Osteocyte (in vitro differentiated cells): ENCODE measurements at places on chromosomes 16 and 17.

- peak within 1 kb of the TSS; percentile 91 for H3K4me3 ChIP-seq
- no peak for DNase-seq
- H3K27me3 ChIP-seq: no peaks in the 10 kb centered on the region
- H3K4me1 ChIP-seq: peaks cover 20% of the 10 kb centered on the region
These were observed at the start of gene EME2 for GRCh38 chr16:1772362-1772907. TSS of gene EME2 (plus strand) at chr16:1772810. CDS start at chr16:1773228, 418 bp downstream.

DNA sequence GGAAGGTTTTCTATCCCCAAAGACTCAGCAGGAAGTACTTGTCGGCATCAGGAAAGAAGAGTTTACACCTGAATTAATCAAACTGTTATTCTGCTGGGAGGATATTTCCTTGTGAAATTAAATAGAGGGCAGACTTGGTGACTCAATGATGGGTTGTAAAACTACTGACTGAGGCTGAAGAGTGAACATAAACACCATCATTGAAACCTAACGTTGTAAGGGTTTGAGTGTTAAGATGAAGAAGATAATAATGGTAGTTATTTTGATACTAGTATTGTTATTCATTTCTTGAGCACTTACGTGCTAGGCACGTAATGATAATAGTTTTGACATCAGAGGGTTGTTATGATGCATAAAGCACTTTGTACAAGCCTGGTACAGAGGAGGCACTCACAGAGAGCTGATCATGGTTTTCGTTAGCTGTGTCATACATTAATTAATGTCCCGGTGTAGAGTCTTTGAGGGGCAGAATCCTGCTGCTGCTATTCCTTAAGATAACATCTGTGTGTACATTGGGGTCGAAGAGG is 64.2 kb upstream of the CACNG3 start:
- H3K27ac ChIP-seq: no peak overlapping the region
- H3K36me3 ChIP-seq: no peaks in the 10 kb centered on the region
- H3K4me1 ChIP-seq: no peaks in the 10 kb centered on the region
- no peaks in the 10 kb centered on the region for H3K27me3 ChIP-seq

DNA sequence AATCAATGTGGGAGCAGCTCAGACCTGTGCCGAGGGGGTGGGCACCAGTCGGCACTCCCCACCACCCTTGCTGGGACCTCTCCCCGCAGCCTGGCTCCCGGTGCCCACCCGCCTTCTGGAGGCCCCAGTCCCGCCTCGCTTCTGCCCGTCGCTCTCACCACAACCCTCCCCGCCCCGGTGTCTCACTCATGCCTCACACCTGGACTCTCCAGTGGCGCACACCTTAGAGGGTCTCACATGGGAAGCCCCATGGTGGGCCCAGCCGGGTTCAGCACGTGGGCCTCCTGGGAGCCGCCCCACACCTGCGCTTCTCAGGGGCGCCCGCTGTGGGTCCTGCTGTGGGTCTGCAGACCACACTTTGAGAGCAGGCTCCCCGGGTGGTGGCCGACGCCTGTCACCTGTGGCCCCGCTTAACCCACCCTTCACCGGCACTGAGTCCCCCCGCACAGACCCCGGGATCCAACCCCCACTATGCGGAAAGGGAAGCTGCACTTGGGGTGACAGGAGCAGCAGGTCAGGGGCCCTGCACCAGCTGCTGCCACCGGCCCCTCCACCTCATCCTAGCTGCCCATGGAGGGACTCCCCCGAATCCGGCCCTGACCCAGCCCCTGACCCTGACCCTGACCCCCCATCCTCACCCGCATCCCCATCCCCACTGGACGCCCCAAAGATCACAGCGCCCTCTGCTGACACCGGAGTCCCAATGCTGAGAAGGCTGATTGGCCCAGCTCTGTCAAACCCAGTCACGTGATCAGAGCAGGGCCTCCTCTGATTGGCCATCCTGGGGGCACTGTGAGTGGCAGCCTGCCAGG is 27.4 kb upstream of the SLC38A10 start:
- no peaks in the 10 kb centered on the region for H3K36me3 ChIP-seq
- H3K27ac ChIP-seq: no peak overlapping the region
- H3K4me3 ChIP-seq: no peak overlapping the region
- peaks cover 8% of the 10 kb centered on the region for H3K4me1 ChIP-seq

DNA sequence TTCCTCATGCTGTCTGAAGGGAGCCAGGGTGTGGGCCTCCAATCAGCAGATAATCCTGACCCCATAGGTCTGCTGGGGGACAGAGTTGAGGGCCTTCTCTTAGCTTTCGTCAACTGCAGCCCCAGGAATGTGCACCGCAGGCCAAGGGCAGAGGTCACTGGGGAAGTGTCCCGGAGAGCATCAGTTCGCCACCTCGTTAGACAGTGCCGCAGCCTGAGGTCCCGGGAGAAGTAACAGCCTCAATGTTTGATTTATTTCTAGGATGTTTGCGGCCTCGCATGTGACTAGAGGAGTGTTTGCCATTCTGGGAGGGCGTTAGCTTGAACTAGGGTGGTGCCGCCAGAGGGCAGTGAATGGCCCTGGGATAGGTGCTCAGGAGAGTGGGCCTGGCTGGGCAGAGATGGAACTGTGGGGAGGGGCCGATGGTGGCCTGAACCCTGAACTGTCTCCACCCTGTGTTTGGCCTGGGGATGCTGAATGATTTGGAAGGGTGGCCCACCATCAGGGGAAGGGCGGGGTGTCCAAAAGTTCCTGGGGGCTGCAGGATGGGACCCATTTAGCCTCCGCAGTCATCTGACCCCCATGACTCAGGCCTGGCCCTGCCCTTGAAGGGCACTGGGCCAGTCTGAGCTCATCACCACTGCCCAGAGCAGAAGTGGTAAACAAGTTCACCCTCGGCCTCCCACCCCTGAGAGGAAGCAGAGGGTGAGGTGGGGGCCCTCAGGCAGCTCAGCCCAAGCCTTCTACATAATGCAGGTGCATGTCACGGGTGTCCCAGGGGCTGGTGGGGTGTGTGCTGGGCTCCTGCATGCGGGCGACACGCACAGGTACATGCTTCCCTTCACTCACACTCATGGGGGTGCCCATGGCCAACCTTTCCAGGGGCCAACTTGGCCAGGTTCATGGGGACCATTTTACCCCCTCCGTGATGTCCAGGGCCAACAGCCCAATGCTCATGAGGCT is 12.4 kb upstream of the TAC4 start:
- H3K27me3 ChIP-seq: peaks cover 31% of the 10 kb centered on the region
- H3K4me3 ChIP-seq: no peak overlapping the region
- no peak for DNase-seq
- H3K27ac ChIP-seq: no peak overlapping the region

DNA sequence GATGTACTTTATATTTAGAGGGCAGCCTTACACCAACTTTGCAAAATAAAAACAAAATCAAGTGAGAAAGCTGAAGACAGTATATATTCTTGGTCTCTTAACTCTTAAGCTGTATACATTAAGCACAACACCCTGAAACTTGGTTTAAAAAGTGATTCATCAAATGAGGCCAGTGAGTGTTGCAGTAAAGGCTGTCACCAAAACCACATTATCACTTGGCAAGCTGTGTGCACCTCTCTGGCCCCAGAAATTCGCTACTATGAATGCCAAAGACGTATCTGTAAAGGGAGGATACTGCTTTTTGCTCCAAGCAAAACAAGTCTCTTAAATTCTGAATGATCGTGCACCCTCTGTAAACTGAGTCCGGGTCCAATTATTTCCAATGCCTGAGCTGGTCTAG is 163.9 kb downstream of the ZFHX3 start:
- H3K27ac ChIP-seq: peak overlapping the region; percentile 35
- no peak overlapping the region for H3K4me3 ChIP-seq
- H3K27me3 ChIP-seq: no peaks in the 10 kb centered on the region
- DNase-seq: no peak
- peaks cover 51% of the 10 kb centered on the region for H3K36me3 ChIP-seq

DNA sequence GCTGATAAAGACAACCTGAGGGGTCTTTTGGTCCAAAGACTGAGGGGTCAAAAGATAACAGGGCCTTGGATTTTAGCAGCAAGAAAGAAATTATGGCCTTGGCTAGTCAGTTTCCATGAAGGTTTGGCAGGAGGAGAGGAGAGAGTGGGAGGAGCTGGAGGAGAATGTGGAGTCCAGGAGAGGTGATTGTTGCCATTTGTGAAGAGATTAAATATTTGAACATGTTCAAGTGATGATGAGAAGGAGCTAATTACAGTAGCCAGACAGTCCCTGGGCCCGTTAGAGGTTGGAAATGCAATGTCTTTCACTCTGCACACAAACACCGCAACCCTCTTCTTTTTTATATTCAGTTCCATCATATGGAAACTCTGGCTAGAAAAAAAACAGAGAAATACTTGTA is 68.6 kb downstream of the TNRC6C start:
- no peak overlapping the region for H3K27ac ChIP-seq
- peaks cover 11% of the 10 kb centered on the region for H3K4me1 ChIP-seq
- no peak overlapping the region for H3K4me3 ChIP-seq
- H3K27me3 ChIP-seq: no peaks in the 10 kb centered on the region

GRCh38 chr16:23840310-23840709 is 4.5 kb downstream of the PRKCB start:
- H3K4me1 ChIP-seq: peaks cover 5% of the 10 kb centered on the region
- no peak for DNase-seq
- no peak overlapping the region for H3K4me3 ChIP-seq
- peaks cover 41% of the 10 kb centered on the region for H3K27me3 ChIP-seq

- H3K27me3 ChIP-seq: peaks cover 24% of the 10 kb centered on the region
- DNase-seq: no peak
- no peaks in the 10 kb centered on the region for H3K4me1 ChIP-seq
- H3K36me3 ChIP-seq: no peaks in the 10 kb centered on the region
- no peak overlapping the region for H3K27ac ChIP-seq
These were observed 418.1 kb upstream of the CDH5 start for GRCh38 chr16:65948361-65948760.

DNA sequence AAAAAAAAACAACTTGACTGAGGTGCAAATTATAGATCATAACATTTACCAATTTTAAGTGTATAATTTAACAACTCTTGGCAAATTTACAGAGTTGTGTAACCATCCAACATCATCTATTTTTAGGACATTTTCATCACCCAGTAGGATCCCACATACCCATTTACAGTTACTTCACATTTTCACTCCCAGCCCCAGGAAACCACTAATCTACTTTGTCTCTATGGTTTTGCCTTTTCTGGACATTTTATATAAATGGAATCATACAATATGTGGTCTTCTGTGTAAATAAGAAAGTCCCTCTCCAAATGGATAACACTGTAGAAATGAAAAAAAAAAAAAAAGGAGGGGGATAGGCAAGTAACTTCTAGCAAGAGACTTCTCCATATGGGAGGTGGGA is 26.1 kb upstream of the XYLT1 start:
- H3K27me3 ChIP-seq: no peaks in the 10 kb centered on the region
- H3K4me1 ChIP-seq: no peaks in the 10 kb centered on the region
- no peak overlapping the region for H3K27ac ChIP-seq
- no peaks in the 10 kb centered on the region for H3K36me3 ChIP-seq
- H3K4me3 ChIP-seq: no peak overlapping the region
- no peak for DNase-seq

- no peak for DNase-seq
- peak overlapping the region; percentile 52 for H3K27ac ChIP-seq
- peaks cover 30% of the 10 kb centered on the region for H3K36me3 ChIP-seq
- no peaks in the 10 kb centered on the region for H3K27me3 ChIP-seq
- H3K4me3 ChIP-seq: no peak overlapping the region
- H3K4me1 ChIP-seq: peaks cover 66% of the 10 kb centered on the region
These were observed 107.0 kb downstream of the ZFHX3 start for GRCh38 chr16:72940886-72941285.

- DNase-seq: peak; percentile 36
- no peak overlapping the region for H3K27ac ChIP-seq
- no peaks in the 10 kb centered on the region for H3K36me3 ChIP-seq
- peaks cover 25% of the 10 kb centered on the region for H3K27me3 ChIP-seq
- H3K4me1 ChIP-seq: no peaks in the 10 kb centered on the region
- H3K4me3 ChIP-seq: no peak overlapping the region
These were observed 12.5 kb upstream of the RBBP6 start for GRCh38 chr16:24526701-24527495.
